Spinal cord (tissue), 10 donors: ENCODE measurements at places on chromosomes 3 and 15.

DNA sequence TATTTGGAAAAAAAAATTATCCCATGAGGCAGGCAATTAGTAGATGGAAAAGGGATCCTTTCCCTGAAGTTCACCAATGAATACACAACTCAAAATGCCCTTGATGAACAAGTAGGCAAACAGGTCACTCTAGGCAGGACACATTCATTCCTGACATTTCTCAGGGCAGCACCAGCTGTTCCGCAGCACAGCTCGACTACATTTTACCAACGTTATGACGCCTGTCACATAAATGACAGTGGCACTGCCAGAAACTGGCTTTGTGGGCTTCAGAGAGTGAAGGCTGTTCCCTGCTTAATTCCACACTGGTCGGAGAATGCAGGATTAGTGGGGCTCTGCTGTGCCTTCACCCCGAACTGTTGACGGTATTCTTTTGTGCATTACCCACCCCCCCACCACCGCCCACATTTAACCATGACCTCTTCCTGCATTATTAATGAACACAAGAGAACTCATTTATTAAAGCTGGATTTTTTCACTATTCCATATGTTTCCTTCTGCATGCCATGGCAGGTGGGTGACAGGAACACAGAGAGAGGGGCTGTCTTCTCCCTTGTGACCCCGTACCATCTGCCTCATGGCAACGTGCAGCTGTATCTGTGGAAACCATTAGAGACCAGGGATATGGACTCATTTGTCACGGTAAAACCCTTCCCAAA, 197.6 kb downstream of the PDZRN3 start:
- peaks cover 3% of the 10 kb centered on the region for H3K4me1 ChIP-seq
- H3K36me3 ChIP-seq, result no peaks in the 10 kb centered on the region
- peak; percentile 55 for DNase-seq
- H3K27me3 ChIP-seq, result no peaks in the 10 kb centered on the region
- no peak overlapping the region for H3K4me3 ChIP-seq

DNA sequence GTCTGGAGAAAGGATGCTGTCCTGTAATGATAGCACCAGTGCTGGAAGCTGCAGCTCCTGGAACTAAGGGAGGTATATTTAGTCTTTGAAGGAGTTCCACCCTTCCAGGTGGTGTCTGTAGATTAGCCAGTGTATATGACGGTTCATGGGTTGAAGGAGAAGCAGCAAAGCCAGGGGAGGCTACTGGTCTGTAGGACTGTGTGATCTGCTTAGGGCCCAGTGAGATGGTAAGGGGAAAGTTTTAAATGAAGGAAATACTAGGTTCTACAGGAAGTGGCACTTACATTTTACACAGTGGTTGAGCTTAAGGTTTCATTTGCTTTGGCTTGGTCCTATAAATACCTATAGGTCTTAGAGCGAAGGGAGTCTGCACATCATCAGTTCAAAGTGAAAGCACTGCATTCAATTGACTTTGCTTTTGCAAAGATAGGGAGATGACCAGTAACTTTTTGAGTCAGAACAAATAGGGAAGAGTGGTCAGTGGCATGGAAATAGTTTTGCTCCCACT, 5.6 kb downstream of the SLC25A38 start:
- H3K4me1 ChIP-seq, result peaks cover 13% of the 10 kb centered on the region
- no peak for DNase-seq
- H3K27ac ChIP-seq, result no peak overlapping the region
- H3K36me3 ChIP-seq, result peaks cover 35% of the 10 kb centered on the region
- H3K4me3 ChIP-seq, result no peak overlapping the region

GRCh38 chr3:51816723-51817122, 37.7 kb upstream of the IQCF6 start:
- no peak overlapping the region for H3K4me3 ChIP-seq
- no peak overlapping the region for H3K27ac ChIP-seq
- peaks cover 13% of the 10 kb centered on the region for H3K4me1 ChIP-seq
- H3K36me3 ChIP-seq, result no peaks in the 10 kb centered on the region
- H3K27me3 ChIP-seq, result peaks cover 3% of the 10 kb centered on the region

DNA sequence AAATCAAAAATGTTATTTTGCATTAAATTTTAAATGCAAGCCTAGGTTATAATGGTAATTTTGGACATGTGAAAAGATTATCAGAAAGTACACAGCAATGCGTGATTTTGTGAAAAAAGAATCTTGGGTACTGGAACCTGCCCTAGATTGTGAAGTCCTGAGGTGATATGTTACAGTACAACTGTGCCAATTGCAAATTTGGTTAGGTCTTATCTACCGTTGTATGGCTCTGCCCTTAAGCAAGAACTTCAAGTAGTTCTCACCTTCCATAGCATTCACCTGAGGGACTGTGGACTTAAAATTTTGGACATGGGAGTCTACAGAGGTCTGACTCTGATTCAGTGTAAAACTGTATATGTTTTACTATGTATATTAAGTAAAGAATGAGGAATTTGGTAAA, 140.2 kb downstream of the PEX5L start:
- no peak overlapping the region for H3K27ac ChIP-seq
- H3K27me3 ChIP-seq, result no peaks in the 10 kb centered on the region
- H3K4me3 ChIP-seq, result no peak overlapping the region
- no peaks in the 10 kb centered on the region for H3K4me1 ChIP-seq

- H3K36me3 ChIP-seq, result no peaks in the 10 kb centered on the region
- peak; percentile 80 for DNase-seq
- no peak within 1 kb of the TSS for H3K27ac ChIP-seq
- peaks cover 6% of the 10 kb centered on the region for H3K4me1 ChIP-seq
These were observed at the start of gene GABRA5 for GRCh38 chr15:26866298-26867199. Gene GABRA5 (plus strand): TSS chr15:26867062. CDS start chr15:26869249, 2,187 bp downstream.
